ENCODE measurements at places on chromosomes 7 and 10.

DNA sequence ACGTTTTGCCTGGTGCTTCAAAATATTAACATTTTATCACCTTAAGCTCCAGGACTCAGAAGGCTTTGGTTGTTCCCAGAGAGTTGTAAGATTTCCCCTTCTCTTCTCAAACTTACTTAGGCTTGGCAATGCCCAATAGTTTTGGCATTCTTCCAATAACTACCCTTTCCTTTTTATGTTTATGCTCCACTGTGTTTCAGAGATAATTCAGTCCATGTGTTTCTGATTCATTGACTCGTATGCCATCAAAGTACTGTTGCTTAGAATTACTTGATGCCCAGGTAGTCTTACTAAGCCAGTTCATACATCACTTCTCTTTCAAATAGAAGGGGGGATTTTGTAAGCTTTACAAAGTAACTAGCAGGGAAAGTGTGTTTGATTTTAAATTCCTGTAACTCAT lies 66.6 kb downstream of the AGMO start:
- no peak for DNase-seq

DNA sequence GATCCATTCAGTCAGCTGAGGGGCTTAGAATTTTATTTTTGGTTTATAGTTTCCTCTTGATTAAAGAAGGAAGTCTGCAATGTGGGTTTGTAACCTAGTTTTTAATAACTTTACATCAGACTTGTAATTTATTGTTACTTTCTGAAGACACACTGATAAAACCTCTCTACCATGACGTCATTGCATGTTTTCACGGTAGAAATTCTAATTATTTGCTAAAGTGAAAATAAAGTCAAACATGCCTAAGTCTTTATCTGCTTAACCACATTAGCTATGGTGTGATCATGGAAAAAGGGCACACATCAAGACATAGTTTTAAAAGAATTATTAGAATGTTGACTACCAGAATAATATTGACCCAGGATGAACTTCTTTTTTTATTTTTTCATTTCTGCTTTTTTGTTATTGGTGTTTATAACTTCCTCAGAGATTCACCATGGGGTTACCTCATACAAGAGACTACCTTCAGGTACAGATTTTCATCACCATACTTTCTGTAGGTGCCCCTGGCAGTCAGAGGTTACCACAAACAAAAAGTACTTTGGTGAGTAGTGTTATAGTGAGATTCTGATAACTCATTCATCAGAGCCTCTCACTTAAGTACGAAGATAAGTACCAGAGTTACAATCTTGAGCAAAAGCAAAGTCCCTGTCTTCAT lies 7.0 kb upstream of the PANK1 start:
- DNase-seq = no peak

DNA sequence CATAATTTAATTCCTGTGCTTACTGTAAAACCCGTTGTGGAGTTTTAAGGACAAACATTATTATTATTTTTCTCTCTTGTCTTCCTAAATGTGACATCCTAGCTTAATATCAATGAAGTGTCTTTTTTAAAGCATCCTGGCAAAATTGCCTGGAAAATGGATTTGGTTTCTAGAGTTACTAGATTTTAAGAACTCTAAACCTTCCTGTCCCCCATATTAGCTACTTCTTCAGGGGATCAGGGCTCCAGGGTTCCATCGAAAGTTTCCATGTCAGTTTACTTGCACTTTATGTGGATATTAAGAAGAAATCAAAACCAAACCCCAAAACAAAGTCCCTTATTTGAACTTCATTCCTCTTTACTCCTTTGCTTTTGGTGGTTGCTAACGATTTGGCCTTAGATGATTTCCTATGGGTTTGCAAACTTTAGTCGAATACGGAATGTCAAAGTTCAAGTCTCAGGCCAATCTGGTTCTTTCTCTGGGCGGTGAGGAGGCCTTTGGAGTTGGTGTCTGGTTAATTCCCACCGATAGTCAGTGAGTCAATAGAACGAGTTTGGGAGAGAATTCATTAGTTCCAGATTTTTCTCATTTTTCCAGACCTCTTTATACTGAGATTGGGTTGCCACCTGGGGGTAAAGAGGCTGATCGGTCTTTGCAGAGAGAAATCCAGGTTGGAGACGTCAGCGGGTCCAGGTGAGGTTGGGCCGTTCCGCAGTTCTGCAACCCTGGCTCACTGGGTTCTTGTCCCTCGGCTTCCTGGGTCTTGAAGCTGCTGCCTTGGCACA lies 1.1 kb downstream of the CUX1 start:
- no peak for DNase-seq

- DNase-seq = no peak
These were observed 36.0 kb downstream of the MALSU1 start for GRCh38 chr7:23335136-23335535.

- DNase-seq = no peak
These were observed 519.6 kb downstream of the REEP3 start for GRCh38 chr10:64040781-64041180.

- no peak for DNase-seq
These were observed 96.0 kb upstream of the GATA3 start for GRCh38 chr10:7958442-7958841.

- no peak for DNase-seq
These were observed 7.9 kb downstream of the CCDC3 start for GRCh38 chr10:12993595-12993994.

GRCh38 chr7:70384024-70384423 lies 747.9 kb upstream of the GALNT17 start:
- no peak for DNase-seq

DNA sequence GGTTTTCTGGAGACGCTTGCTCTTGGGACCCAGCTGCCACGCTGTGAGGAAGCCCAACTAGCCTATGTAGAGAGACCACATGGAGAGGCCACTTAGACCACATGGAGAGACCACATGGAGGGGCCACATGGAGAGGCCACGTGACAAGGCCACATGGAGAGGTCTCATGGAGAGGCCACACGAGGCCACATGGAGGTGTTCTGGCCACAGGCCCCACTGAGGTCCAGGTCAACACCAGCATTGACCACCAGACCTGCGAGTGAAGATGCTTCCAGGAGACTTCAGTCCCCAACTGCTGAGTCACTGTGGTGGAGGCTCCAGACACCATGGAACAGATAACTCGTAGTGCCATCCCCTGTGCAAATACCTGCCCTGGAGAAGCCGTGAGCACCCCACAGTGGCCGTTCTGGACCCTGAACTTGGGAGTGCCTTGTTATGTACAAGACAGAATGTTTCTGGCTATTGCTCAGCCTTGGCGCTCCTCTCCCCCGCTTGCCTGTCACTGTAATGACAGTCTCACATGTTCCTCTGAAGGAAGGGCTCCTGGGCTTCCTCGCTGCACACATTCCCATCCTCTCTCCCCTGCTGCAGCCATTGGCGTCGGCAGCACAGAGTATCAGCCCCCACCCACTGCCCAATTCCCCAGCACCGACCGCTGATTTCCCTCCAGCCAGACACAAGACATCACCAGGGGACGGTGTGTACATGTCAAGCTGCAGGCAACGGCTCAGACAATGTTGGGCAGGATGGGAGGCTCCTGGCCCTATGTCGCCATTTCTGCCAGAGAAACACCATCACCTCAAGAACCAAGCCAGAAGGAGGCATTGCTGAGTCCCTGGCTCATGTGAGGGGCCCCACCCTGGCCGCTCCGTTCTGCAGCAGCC lies 49.0 kb upstream of the TNRC18 start:
- DNase-seq = no peak

DNA sequence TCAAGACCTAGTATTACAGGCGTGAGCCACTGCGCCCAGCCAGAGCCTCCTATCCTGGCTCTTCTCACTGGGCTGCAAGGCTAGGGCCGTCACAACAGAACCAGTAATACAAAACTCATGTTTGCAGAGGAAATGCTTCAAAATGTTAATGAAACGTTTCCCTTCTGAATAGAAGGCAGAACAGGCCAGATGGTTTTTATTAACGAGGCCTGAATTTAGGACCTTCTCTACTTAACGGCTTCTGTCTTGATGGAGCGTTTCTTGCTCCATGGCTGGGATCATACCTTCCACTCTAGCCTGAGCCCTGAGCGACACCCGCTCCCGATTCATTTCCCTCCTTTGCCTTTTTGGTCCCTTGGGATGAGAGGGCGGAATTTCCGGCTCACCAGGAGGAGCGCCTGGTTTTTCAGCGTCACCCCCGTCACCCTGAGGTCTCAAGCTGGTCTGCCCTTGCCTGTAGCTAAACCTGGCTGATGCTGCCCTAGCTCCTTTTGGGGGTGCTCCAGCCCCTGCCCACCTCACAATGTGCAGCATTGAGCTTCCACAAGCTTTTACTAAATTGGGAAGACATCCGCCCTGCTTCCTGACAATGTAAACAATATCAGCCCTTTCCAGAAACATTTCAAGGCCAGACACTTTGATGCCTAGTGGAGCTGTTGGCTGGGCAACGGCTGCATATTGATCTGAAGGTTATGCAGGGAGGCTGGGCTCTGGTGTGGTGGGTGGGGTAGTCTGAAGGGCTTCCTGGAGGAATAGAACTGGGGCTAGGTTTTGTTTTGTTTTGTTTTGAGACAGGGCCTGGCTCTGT lies 5.2 kb downstream of the CLIP2 start:
- DNase-seq = no peak

DNA sequence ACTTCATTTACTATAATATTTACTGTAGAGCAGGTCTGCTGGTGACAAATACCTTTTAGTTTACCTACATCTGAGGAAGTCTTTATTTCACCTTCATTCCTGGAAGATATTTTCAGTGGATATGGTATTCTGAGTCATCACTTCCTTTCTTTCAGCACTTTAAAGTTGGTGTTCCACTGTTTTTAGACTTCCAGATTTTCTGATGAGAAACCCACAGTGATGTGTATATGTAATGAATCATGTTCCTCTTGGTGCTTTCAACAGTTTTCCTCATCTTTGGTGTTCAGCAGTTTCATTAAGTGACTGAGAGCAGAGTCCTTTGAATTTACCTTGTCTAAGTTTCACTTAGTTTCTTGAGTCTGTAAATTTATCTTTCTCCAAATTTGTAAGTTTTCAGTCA lies 36.4 kb downstream of the COPG2 start:
- DNase-seq = no peak

GRCh38 chr7:140640727-140641523 lies at the start of gene DENND2A:
TSS of gene DENND2A (minus strand) at chr7:140640813. CDS start at chr7:140602397, 38,416 bp downstream.
- no peak for DNase-seq

Data from stimulated activated CD4-positive, alpha-beta T cell treated with anti-CD3 and anti-CD28 coated beads, Interleukin-1b, Interleukin-23, amount 100 ng/mL, for 1 hour (primary cell).